Activated CD4-positive, alpha-beta T cell treated with anti-CD3 and anti-CD28 coated beads for 4 hours (primary cell): ENCODE measurements at places on chromosomes 5 and 9.

DNA sequence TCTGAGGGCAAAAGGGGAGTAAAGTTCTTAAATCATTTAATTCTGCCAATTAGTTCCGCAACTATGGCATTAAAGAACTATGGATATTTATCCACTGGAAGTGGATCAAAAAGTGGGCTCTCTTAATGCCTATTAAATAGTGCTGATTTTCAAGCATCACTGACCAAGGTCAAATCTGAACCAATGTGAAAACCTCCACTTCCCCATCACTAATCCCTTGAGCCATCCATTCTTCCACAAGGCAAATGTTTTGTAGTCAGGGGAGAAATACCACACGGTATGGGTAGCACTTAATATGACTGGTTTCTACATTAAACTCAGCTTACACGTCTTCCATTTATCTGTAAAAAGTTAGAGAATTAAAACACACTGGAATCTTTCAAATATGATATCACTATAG, 57.6 kb downstream of the MLLT3 start:
- DNase-seq: no peak

DNA sequence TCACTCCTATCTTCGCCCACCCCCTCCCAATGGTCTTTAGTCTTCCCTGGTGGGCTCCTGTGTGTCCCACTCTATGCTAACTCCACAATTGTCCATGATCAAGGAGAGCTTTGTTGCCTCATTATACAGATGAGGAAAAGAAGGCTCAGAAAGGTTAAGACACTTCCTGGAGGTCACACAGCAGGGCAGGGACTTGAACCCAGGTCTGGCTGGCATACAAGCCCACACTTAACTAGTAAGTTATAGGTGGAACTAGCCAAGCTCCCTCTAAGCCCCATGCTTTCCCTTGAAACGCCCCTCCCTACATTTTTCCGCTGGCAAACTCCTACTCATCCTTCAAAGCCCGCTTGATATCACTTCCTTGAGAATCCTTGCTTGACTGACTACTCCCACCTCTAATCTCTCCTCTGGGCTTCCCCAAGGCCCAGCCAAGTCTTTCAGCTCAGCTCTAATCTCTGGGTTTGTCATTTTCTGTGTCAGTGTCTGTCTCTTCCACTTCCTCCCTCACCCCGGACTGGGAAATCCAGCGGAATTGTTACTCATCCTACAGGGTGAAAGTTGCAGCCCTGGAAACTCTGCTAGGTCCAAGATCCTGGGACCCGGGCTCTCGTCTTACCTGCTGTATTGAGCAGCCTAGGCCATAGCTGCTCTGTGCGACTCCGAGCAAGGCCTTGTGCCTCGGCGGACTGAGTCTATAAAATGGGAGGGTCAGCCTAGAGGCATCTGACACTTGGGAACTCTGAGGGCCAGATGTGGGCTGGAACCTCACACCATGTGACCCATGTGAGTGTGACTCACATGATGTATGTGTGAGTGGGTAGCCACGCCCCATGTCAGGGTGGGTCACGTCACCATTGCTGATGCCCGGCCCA, 144.5 kb downstream of the GAPVD1 start:
- DNase-seq: no peak

GRCh38 chr5:173691931-173692330, 75.5 kb upstream of the BOD1 start:
- DNase-seq: no peak

GRCh38 chr9:132301521-132301920, 53.3 kb downstream of the SETX start:
- no peak for DNase-seq

- no peak for DNase-seq
These were observed 93.2 kb downstream of the FSTL4 start for GRCh38 chr5:133519191-133519590.

DNA sequence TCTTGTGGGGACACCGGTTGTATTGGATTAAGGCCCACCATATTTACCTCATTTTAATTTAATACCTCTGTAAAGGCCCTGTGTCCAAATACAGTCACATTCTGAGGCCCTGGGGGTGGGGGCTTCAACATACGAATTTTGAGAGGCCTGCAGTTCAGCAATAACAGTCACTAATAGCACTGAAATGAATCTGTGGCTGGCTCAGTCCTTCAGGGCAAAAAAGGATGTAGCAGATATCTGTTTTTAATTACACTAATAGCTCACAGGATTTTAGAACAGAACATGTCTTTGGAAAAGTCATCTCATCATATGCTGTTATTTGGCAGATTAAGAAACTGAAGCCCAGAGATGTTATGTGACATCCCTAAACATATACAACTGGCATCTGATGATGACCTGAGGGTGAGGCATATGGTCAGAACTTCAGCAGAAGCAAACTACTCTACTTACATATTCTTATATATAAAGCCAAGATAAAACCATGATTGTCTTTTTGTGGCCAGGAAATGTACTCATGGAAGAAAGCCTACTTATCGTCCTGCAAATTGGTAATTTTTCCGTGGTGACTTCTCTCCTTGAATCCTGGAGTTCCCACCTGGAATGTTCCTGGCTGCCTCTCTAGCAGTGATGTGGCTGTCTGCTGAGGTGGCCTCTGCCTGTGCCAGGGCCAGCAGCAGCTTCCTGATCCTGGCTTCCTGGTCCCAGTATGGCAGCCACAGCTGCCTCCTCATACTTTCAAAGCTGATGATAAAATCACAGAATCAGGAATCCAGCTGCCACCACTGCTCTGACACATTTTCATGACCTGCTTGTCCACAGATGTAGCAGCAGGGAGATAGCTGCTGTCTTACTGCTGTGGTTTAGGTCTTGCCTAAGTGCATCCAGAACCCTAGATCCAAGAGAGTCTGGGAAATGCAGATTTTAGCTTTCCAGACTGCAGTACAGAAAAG, 72.1 kb upstream of the ANKRD55 start:
- no peak for DNase-seq

DNA sequence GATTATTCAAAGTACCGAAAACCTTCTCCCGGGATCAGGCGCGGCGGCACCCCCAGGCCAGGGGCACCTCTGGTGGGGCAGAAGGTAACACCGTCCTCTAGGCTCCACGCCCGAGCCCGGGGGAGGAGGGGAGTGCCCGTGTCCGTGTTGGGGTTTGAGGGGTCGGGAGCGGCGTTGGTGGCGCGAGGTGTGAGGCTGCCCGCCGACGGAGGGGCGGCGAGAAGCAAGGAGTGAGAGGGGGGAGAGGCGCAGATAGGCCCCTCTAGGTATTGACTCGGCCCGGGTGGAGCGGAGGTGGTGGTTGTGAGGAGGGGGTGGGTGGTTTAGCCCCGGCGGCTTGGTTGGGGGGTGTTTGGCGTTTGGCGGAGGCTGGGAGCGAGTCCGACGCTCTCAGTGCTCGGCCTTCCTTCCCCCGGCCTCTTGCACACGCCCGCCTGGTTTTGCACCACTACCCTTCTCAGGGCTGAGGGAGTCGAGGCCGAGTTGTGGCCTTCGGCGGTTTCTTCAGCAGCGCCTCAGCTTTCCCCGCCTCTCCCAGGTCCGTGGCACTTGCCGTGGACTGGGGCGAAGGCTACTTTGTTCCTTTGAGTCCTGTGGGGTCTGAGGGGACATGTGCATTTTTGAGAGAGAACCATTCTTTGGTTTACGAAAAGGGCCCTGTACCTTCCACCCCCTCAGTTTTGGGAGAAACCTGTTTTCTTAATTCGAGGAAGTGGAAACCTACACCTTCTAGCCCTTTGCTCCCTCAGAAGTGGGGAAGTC, 450 bp downstream of the GPBP1 start:
- no peak for DNase-seq

DNA sequence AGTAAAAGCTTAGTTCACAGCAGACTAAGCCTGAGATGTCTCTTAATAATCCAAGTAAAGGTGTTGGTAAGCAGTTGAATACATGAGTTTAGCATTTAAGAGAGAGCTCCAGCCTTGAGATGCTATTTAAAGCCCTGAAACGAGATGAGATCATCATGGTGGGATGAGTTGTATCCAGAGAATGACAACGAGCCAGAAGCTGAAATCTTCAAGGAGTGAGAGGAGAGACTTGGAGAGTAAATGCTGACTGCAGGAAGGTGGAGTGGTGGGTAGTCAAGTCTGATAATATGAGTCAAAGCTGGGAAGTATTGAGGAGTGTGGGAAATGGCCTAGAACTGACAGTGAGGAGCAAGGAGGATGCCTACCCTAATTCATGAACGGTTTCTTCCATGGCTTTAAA, 53.7 kb downstream of the PLAC8L1 start:
- no peak for DNase-seq

- DNase-seq: no peak
These were observed 37.5 kb upstream of the RGMB start for GRCh38 chr5:98735806-98736507.

- no peak for DNase-seq
These were observed 441.1 kb downstream of the EBF1 start for GRCh38 chr5:158658446-158659230.

GRCh38 chr9:137534256-137535119, 15.7 kb downstream of the PNPLA7 start:
- DNase-seq: no peak

DNA sequence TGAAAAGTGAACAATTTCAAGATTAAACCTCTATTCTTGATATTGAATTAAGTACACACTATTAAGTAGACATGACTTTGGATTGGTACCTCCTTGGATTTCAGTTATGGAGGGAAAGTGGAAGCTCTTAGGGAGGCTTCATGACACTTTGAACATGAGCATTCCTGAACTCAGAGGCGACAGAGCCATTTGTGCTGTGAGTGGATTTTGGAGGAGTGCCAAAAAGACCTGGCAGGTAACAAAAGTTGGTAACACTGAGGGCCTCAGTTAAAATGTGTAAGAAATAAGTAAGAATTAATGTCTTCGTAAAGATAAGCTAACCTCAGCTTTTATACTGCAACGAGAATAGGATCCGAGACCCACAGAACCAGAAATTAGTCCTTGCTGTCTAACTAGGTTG, 356.7 kb downstream of the ARRDC3 start:
- no peak for DNase-seq

DNA sequence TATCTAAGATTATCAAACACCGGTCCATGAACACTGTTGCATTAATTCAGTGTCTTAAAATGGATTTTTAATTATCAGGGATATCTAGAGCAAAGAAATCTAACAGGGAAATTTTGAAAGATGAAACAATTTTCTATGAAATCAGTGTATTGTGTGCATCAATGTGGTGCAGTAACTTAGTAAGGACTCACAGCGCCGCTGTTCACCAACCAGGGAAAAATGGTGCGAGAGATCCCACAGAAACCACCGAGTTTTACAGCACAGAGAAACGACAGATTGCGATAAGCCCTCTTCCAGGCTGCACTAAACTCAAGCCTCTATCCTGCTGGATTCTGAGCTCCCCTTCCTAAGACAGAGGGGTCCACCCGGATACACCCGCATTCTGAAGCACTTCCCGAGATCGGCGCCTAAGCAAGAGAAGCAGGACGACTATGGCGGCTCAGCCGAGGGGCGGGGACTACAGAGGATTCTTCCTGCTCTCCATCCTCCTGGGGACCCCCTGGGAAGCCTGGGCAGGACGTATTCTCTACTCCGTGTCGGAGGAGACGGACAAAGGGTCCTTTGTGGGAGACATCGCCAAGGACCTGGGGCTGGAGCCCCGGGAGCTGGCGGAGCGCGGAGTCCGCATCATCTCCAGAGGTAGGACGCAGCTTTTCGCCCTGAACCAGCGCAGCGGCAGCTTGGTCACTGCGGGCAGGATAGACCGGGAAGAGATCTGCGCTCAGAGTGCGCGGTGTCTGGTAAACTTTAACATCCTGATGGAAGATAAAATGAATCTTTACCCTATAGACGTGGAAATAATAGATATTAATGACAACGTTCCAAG, at the start of gene PCDHGA7:
PCDHGA7 (plus strand) TSS at position 274 of the 826 bp plus-strand sequence; CDS start at position 432, 158 bp downstream.
- no peak for DNase-seq
